Placental pericyte (primary cell): ENCODE measurements at places on chromosomes 16 and 17. TPM values are rescaled to one million over a fixed set of nuclear protein-coding genes. Genes with fewer than 3 reads are reported as not detected.

Gene TMEM238L
- total RNA-seq, result not detected in 2 replicates

Gene CLDN9
- total RNA-seq, result not detected in 2 replicates

Gene CD300E
- total RNA-seq, result not detected in 2 replicates

Gene P2RX5
- total RNA-seq, result 0.44 and 2.0 TPM in 2 replicates

Gene PRSS21
- total RNA-seq, result not detected in 2 replicates
